ENCODE measurements at places on chromosomes 13 and 19.

- no peak for DNase-seq
Measured at GRCh38 chr19:51460164-51460992, 2.1 kb upstream of the SIGLEC8 start.

GRCh38 chr19:18156841-18157464 is 4.0 kb downstream of the PIK3R2 start:
- DNase-seq: no peak

DNA sequence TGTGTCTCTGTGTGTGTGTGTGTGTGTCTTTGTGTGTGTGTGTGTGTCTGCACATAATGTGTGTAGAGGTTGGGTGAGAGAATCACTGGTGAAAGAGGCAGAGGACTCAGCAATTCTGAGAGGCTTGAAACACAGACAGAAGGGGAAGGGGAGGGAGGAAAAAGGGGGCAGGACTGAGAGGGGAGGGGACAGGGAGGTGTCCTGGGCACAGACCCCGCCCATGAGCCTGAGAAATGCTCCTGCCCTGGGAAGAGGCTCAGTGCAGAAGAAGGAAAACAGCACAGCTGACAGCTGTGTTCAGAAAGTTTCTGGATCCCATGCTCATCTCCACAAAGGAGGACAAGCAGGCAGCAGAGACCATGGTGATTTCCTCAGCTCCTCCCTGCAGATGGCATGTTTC is 59.1 kb upstream of the CEACAM8 start:
- no peak for DNase-seq

GRCh38 chr19:51702825-51703574 is 9.9 kb downstream of the SPACA6 start:
- no peak for DNase-seq

- no peak for DNase-seq
Measured at GRCh38 chr13:75687150-75687763, 51.1 kb downstream of the LMO7 start.

- DNase-seq: no peak
Measured at GRCh38 chr19:17529239-17530158, 18.1 kb downstream of the PGLS start.

- no peak for DNase-seq
Measured at GRCh38 chr19:15779756-15780476, 7.5 kb upstream of the OR10H5 start.

DNA sequence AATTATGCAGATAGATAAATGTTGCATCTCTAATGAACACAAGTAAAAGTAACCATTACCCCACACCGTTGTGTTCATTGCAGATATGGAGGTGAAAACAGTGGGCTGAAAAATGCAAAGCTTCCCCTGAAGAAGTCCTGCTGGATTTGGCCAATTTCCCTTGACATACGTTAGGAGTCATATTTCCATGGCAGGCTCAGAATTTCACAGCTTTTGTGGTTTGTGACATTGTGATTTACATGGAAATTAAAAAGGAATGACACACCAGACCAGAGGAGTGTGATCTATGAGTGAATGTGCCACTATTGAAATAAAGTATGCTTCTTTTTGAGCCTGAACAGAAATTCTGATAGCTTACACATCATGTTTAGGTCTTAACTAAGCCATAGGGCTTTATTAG is 221.1 kb upstream of the TMTC4 start:
- no peak for DNase-seq

- DNase-seq: no peak
Measured at GRCh38 chr19:7512400-7512851, 3.5 kb upstream of the ZNF358 start.

DNA sequence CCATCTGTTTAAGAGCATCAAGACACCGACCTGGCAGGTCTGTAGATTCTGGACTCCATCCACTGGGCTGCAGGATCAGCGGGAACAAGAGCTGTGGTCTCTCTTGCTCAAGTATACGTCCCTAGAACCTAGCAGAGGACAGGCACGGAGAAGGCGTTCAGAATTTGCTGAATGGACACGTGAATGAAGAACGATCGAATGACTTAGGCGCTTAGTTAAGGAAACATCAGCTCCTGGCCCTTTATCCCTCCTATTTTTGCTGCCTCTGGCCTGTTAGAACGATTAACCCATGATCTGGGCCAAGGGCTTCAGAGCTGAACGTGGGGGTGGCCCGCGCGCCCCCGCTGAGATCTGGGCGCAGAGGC is 953 bp downstream of the DZIP1 start:
- DNase-seq: no peak

DNA sequence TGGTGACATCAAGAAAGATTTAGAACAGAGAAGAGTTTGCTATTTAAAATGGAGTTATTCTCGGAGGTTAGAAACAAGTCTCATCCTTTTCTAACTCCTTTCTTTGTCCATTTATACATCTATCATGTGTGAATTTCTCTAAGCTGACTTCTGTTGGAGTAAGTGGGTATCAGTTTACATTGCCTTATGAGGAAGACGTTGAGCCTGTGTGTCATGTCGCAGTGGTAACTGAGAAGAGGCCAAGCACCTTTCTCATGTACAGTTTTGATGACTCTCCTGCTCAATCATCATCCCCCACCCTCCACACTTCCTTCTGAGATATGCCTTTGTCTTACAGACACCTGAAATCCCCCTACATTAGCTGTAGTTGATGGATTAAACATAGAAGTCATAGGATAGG is 624.8 kb downstream of the LIG4 start:
- no peak for DNase-seq

DNA sequence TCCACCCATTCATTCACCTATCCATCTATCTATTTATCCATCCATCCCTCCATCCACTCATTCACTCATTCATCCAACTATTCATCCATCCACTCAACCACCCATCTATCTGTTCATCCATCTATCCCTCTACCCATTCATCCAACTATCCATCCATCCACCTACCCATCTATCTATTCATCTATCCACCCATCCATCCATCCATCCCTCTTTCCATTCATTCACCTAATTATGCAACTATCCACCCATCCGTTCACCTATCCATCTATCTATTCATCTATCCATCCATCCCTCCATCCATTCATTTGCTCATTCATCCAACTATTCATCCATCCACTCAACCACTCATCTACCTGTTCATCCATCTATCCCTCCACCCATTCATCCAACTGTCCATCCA is 54.5 kb downstream of the UNC13A start:
- DNase-seq: no peak

DNA sequence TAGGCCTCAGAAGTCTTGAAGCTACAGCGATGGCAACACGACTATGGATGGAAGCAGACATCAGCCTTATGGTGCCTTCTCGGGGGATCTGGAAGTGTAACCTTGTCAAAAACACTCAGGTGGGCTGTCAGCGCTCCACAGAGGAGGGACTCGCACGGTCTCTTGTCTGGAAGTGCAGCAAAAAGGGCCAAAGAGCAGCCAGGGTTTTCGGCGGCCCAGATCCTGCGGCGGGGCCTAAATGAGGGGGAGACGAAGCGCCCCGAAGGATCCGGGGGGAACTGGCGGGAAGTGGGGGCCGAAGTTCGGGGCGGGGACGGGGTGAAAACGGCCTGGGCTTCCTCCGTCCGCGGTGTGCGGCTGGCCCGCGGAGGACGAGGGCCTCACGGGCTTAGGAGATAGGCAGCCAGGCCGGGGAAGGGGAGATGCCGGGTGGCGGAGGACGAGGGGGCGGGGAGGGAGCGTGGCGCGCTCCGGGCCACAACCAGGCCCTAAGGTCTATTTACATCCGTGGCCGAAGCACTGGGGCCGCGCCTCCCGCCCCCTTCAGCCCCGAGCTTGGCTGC is 637 bp downstream of the RANBP3 start:
- no peak for DNase-seq

- DNase-seq: no peak
Measured at GRCh38 chr13:111629457-111629856, 309.0 kb downstream of the TEX29 start.

DNA sequence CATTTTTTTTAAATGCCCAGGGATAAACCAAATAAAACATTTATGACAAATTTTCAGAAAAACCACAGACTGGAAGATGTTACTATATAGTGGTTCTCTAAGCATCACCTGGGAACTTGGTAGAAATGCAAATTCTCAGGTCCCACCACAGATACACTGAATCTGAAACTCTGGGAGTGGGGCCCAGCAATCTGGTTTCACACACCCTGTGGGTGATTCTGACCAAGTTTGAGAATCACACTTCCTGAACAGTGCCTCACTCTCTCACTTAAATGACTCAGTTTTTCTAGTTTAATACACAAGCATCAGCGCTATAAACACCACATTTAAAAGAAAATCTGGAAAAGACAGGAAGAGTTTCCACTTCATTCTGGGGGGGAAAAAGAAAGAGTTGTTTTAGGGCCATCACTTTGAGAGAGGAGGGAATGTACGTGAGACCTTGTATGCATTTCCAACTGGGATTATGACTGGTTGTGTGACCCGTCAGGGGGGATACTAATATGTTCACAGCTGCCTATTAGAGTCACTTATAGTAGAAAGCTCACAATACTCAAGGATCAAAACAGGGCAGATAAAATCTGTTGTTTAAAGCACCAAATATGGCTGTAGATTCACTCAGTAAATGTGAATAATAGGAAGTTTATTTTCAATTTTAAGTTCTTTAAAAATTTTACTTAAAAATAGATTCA is 567.7 kb downstream of the GPC6 start:
- DNase-seq: no peak

GRCh38 chr13:97659602-97660001 is 225.6 kb downstream of the RAP2A start:
- DNase-seq: no peak

DNA sequence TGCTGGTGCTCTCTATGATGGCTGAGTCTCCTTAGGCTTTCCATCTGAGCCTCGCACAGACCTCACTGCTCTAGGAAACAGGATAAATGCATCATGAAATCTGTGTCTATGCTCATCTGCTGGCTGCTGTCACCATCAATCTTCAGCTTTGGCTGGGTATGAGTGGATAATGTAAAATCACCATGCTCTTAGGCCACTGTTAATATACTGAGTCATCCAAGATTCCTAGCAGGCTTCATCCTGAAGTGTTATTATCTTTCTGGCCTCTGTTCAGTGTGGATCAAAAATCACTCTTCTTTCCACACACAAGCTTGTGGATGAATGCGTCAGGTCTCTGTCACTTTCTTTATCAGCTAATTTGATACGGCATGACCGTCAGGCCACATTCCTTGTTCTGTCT is 317.4 kb downstream of the NALCN start:
- no peak for DNase-seq

- DNase-seq: no peak
Measured at GRCh38 chr19:40804783-40805242, 5.8 kb downstream of the EGLN2 start.

DNA sequence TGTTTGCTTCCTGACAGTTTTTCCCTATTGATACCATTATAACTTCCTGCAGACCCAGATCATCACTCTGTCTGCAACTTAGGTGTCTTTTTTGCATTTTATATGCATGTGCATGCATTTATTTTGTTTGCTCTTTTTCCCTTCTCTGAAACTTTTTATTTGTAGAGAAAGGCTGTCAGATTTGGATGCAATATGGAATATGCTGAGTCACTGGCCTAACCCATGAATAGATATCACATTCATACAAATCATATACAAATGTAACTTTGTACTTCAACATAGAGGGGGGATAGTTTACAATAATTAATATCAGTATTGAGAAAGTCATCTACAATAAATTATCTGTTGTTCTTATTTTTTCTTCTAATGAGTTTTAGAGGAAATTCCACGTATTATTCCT is 1465.0 kb downstream of the EFNB2 start:
- no peak for DNase-seq

GRCh38 chr19:53112286-53112685 is 9.1 kb upstream of the ZNF160 start:
- DNase-seq: no peak

DNA sequence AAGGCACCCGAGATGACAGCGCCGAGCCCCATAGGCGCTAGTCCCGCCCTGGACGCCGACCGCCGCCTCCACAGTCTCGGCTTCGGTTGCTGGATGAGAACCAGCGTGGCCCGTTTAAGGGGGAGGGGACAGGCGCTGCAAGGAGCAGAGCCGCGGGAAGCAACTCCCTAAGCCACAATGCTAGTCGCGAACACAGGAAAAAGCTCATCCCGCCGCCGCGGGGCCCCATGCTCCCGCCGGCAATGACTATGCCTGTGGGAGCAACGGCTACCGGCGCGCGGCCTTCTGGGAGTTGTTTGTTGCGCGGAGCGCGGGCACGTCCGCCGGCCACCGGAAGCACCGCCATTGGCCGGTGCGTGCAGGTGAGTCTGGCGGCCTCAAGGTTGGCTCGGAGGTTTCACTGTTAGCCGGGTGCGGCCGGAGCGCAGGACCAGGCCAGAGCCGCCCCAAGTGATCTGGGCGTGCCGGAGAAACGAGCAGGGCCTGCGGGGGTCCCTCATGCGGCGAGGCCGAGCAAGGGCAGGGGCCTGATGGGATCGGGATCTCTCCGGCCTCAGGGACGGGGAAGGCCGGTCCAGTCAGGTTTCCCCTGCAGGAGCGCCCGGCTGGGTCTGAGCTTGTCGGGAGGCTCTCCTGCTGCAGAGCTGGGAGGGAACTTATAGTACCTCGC is at the start of gene ZNF544:
Gene ZNF544 (plus strand): TSS at position 330 of the 670 bp plus-strand sequence. CDS start 15,110 bp downstream, outside the sequence.
- DNase-seq: peak; percentile 44

DNA sequence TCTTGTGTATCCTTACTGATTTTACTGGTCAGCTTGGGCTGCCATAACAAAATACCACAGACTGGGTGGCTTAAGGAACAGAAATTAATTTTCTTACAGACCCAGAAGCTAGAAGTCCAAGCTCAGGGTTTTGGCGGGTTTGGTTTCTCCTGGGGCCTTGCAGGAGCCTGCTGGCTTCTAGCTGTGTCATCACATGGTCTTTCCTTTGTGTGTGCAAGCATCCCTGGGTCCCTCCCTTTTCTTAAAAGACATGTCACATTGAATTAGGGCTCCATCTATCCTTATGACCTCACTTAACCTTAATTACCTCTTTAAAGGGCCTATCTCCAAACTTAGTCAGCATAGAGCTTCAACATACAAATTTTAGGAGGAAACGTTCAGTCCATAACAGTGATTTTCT is 23.4 kb downstream of the UBAC2 start:
- no peak for DNase-seq

- DNase-seq: no peak
Measured at GRCh38 chr19:32357720-32358119, 12.3 kb downstream of the ZNF507 start.

DNA sequence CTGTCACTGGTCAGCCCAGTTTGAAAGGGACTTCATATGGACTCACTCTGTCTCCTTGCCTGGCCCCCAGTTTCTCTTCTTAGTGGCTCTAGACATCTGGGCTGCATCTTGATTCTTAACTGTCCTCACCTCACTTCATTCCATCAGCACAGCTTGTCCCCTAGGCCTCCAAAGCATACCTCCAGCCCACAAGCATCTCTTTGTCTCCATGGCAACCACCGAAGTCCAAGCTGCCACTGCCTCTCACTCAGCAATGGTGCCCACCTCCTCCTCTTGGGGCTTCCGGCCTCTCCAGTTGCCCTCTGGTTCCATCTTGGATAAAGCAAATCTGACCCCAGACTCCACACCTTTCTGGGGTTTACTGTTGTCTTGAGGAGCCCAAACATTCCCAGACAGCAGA is 9.9 kb upstream of the KLHL26 start:
- DNase-seq: no peak

- peak; percentile 49 for DNase-seq
Measured at GRCh38 chr19:7699417-7700401, 2.2 kb downstream of the FCER2 start.
